ENCODE measurements at places on chromosomes 4 and X. TPM values are rescaled to one million over a fixed set of nuclear protein-coding genes. Genes with fewer than 3 reads are reported as not detected.

Gene HTR2C
- total RNA-seq: not detected

GRCh38 chr4:84684361-84684760 is 101.4 kb downstream of the CDS1 start:
- DNase-seq: no peak

- DNase-seq: no peak
Measured at GRCh38 chrX:130343411-130343810, 3.7 kb downstream of the SLC25A14 start.

GRCh38 chrX:15059474-15059873 is 186.3 kb downstream of the MOSPD2 start:
- DNase-seq: no peak

DNA sequence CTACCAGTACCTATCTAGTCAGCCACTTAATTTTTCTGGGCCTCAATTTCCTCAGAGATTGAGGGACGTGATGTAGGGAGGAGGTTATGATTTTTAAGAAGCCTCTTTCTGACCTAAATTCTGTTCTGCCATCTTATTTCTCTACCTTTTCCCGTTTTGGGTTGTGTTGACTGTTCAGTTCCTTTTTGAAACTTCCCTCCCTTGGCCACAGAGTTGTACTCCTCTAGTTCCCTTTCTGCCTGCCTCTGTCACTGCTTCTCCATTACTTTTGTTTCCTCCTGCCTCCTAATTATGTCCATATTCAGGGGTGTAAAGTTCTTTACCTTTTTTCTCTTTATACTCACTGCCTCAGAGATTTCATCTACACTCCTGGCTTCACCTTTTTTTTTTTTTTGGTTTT is 25.4 kb downstream of the CLCN5 start:
- no peak for DNase-seq

DNA sequence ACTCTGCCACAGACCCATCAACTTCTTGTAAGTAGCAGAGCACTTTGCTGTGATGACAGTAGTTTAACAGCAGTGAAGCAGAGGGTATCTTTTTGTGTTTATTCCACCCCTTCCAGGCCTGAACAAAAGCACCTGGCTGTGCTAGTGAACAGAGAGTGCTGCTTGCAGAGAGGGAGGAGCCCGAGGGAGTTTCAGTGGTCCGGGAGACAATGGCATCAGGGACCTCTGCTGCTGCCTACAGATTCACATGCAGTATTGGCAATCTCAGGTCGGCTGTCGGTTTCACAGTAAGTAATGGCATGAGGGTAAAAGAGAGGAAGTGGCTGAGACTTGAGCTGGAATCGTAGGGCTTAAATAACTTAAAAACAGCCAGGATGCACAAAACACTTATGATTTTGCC is 755.8 kb downstream of the RPA4 start:
- peak; percentile 8 for DNase-seq

GRCh38 chr4:41539711-41540110 is 1.8 kb downstream of the LIMCH1 start:
- DNase-seq: no peak
